SW 1271 (cell line): ENCODE measurements at places on chromosomes 4 and X.

GRCh38 chr4:20288047-20288650, 36.4 kb downstream of the SLIT2 start:
- DNase-seq, result no peak

DNA sequence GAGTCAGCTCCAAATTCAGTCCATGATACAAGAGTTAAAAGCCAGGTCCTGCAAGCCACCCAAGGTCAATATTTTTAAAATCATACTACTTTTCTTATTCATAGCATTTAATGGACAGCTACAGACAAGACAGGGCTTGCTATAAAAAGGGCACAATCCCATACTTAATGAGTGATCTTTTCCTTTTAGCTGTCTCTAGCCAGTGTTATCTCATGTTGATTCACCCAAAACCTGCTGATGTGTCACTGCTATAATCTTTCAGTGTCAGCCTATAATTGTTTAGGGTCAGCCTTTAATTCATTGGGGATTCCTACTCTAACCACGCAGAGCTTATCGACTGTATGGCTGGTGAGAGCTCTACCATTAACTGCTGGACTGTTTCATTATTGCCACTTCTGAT, 51.2 kb upstream of the HCCS start:
- DNase-seq, result no peak

GRCh38 chrX:131083510-131084142, 25.5 kb downstream of the ARHGAP36 start:
- no peak for DNase-seq

DNA sequence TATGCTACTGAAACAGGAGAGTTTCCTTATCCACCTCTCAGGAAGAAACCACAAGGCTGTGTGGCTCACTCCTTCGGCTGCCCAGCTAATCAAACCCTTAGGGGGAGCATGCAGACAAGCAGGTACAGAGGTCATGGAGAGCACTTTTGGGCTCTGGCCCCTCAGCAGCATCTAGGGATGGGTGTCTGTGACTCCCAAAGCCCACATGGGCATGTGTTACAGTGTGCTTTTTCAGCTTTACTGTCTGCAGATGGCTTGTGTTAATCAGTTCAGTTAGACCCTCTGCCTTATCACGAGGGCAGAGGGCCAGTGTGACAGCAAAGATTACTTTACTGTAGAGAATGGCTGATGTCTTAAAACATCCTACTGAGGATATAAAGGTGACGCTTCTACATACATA, 447.4 kb downstream of the PCDH10 start:
- DNase-seq, result no peak

DNA sequence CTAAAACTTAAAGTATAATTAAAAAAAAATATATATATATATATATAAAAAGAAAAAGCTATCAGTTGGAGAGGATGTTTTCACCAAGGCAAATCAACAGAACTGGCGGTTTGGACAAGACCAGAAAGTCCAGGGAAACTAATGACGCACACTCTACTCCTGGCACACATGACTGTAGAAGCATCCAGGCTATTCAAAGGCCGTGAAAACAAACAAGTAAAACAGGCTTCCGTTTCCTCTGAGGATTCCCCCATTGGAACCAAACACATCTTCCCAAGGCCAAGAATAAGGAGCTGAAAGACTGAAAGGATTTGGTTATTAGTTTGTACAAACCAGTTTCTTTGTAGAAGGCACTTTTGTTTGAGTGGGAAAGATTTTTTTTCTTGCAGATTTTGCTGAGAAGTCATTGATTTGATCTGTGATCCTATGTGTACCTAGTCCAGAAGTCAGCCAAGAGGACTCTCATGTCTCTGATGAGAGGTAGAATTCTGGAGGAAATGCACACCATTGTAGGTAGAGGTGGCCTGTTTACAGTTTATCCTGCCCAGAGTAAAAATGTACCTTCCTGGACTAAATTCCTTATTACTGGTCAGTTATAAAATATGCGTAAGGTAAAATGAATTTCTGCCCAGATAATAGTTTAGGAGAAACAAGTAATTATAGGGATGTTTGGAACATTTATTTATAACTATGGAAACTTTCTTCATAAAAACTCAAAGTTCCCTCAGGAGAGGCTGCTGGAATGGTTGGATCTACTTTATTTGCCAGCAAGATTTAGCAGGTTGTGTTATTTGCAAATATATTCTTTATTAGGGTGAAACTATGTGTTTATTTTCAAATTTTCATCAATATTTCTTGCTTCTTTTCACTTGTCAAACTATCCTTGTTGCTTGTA, 66.5 kb downstream of the DMP1 start:
- DNase-seq, result no peak

DNA sequence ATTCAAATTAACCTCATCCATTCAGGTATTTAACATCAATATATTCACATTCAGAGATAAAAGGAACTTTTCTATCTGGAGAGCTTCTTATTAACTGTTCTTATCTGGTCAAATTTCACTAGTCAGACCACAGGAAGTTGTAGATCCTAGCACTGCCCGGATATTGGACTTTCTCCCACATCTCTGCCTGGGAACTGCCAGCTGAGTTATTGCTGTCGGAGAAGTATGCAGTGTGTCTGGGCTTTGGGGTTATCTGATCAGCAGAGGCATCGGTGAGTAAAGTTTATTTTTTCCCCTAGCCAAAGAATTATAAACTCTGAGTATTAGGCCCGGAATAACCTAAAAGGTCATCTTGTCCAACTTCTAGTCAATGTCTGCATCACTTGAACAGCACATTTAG, 45.1 kb downstream of the OR13H1 start:
- DNase-seq, result no peak
